ENCODE measurements at places on chromosomes 4 and X. TPM values are rescaled to one million over a fixed set of nuclear protein-coding genes. Genes with fewer than 3 reads are reported as not detected.

- no peak for DNase-seq
These were observed 66.7 kb upstream of the VCX2 start for GRCh38 chrX:8237718-8238117.

TMPRSS11D gene
- not detected for total RNA-seq

DNA sequence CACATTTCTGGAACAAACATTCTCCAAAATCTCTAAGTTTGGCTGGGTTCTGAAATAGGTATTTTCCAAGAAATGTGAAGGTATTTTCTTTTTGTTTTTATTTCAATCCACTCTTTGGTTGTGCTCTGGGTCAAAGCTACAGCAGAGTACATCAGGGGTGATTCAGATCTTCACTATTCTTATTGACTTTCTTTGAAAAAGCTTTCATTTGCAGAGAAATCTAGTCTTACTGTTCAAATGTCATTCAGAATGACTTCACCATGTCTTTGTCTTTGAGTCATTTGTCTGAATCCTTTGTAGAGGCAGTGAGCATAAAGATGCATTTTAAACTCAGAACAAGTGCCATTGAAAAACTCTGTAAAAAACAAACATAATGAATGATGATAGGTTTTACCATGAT lies 547.2 kb upstream of the ADGRL3 start:
- no peak for DNase-seq

DNA sequence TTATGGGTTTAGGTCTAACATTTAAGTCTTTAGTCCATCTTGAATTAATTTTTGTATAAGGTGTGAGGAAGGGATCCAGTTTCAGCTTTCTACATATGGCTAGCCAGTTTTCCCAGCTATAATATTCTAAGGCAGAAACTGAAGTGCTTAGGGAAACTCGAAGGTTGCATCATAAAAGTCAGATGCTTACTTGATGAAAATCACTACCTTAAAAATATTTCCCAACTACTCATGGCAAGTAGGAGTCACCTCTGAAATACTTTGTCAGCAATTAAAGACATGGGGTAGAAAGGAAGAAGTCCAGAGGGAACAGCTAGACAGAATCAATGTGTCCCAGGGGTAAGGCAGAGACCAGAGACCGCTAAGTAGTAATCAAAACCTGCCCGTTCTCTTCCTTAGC lies 6.3 kb upstream of the AP1S2 start:
- no peak for DNase-seq

SFRP2 gene
- not detected for total RNA-seq

DNA sequence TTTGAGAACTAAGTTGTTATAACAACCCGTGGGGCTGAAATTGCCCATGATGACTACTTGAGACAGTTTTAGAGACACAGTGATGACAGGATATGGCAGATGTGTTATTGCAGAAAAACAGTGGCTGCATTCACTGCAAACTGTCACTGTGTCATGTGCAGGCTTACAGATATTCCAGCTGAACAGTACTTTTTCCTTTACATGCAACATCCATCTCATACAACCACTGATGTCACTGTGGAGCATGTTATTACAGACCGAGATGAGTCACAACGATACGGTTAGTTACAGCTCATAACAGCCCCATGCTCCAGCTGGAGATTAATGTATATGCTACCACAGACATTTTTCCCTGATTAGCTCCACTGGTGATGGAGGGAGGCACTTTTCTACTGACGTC lies 207.4 kb downstream of the TMA16 start:
- no peak for DNase-seq

- no peak for DNase-seq
These were observed 118.9 kb upstream of the USP9X start for GRCh38 chrX:40966213-40966820.

- DNase-seq = no peak
These were observed 946 bp downstream of the ANXA3 start for GRCh38 chr4:78552389-78553042.

DNA sequence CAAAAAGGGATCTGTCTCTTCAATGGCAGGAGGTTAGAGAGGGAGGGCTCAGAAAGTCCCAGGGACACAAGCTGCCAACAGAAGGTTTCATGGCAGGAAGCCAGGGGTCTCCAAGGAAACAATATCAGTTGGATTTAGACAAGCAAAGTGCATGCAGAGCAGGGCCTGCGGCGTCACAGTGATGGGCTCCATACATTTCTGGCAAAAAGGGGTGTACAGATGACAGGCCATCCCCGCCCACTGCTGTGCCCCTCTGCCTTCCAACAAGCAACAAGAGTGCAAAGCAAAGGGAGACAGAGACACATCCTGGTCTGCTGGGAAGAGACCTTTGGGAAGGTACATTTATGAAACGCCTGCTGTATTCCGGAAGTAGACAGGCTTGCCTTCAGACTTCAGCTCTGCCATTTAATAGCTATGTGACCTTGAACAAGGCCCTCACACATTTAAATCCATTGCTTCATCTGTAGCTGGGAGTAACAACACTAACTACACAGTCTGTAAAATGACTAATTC lies 121.2 kb downstream of the AFAP1 start:
- no peak for DNase-seq
